ENCODE measurements at places on chromosomes 11 and 22.

DNA sequence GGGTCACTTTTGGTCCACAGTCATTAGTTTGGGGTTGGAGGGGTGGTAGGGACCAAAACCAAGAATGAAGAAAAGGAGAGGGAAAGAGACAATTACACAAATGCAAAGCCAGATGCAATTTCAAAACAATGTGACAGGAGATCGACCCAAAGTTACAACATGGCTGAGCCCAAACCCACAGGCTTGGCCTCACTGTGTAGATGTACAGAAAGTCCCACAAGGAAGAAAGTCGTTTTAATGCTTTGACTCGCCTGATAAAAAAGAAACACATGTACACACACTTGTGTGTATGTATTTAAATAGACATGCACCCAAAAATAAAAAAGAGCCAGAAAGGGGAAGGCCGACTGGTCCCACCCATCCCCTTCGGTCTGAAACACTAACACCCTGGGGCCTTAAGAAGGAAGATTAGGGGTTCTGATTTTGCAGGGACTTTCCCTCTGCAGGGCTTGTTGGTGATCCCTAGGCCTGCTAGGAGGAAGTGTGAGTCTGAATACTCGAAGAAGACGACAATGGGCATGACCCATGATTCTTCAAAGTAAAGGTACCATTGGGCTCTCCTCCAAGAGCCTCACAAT lies 104.1 kb downstream of the ETS1 start:
- DNase-seq: no peak

DNA sequence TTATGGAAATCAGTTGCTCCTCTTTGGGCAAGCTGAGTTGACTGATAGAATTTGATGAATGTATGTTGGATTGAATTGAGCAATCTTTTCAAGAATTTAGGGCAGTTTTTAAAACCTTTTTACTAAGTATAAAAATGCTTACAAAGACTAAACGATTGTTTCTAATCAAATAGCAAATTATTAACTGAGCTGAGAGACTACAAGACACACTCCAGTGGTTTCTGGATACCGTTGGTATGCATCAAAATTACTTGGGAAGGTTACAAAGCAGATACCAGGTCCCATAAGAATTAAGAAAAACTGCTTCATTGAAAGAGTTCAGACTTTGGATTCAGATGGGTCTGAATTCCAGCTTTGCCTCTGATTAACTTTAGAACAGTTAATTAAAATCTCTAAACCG lies 721.4 kb downstream of the FAM181B start:
- no peak for DNase-seq

DNA sequence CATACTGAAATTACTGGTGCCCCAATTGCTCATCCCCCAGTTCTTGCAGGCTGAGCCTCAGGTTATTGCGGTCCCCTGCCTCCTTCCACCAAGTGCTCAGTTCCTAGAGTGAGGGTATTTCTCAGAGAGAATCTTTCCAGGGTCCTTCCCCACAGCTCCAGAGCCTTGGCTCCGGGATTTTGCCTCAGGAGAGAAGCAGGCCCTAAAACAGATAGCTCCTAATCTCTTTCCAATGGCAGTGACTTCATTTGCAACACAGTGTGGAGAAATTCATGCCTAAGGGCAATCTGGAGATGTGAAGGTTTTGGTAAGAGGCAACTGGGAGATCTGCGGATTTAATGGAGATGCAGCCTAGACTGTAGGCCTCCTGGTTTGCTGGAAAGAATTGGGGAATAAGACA lies 2.9 kb downstream of the NF2 start:
- DNase-seq: no peak

GRCh38 chr11:70333261-70333660 lies 62.8 kb downstream of the PPFIA1 start:
- DNase-seq: no peak

- DNase-seq: no peak
These were observed 148.4 kb downstream of the ME3 start for GRCh38 chr11:86523738-86524619.

GRCh38 chr11:679271-680207 lies 15.5 kb downstream of the DEAF1 start:
- no peak for DNase-seq

Measured in renal pelvis (tissue), 12 donors.